ENCODE measurements at places on chromosomes 1 and 21.

GRCh38 chr21:37237764-37238163, 29.4 kb downstream of the VPS26C start:
- no peak for DNase-seq

DNA sequence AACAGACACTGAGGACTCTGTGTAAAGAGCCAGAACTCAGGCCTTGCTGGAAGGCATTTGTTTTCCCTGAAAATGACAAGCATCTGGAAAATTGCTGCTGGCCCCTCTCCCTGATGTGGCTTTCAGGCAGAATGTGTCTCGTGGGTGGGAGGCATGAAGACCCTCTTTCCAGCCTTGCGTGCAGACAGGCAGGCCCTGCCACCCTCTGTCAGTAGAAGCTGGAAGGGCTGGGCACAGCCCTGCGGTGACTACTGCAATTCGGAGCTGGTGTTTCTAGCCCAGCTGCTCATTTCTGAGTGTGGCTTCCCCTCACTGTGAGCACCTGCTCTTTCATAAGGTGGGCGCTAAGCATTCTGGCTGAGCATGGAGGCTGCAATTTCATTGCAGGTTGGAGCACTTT, 349.9 kb downstream of the PTPRU start:
- DNase-seq = no peak

DNA sequence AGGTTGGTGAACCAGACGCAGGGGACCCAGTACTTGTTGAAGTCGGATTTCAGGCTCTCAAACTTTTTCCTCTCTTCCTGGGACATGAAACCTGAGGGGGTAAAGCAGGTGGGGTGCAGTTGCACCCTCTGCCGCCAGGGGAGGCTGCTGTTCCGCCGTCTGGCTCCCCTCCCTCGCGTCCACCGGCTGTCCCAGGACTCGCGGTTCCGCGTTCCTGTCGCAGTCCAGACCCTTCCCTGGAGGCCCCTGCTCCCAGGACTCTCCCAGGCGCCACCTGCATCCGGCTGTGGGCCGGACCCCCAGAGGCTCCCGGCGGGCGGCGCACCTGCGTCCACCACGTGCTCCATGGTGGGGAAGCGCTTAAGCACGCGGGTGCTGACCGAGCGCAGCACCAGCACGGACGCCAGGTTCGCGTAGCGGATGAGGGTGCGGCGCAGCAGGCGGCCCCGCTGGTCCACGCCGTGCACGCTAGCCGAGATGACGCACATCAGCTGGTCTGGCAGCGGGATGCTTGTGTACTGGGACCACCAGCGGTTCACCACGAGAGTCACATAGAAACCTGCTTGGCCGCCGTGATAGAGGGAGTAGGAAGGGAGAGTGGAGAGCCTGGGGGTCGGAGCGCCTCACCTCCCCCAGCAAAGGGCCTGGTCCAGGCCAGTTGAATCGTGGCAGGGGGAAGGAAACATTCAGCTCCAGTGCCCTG, 1.7 kb downstream of the BEST4 start:
- DNase-seq = no peak

DNA sequence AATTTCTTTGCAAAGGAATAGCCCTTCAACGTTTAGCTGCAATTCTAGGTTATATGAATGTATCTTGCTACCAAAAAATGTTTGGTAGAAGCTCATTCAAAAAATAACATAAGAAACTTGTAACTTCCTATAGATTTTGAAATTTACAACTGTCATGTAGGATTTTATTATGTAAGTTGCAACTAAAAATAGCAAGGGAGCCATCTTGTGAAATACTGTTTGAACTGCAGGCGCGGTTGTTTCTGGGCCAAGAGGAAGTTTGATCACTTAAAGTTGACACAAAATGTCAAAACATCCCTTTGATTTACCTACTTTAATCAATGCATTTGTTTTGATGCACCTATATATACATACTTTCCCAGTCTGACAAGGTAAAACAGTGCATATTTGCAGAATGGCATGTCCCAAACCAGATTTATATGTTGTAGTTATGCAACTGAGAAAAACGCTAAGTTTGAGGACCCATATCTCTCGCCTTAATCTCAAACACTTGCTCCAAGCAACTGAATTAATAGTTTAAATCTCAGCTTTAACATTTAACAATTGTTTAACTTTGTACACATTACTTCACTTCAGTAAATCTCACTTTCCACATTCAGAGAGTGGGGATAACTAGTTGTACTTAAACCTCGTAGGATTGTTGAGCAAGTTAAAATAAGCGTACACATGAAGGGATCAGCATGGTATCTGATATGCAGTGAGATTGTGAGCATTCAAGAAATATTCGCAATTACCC, 63.9 kb downstream of the KCNK2 start:
- DNase-seq = no peak

GRCh38 chr1:199046618-199047017, 407.8 kb downstream of the PTPRC start:
- no peak for DNase-seq

GRCh38 chr1:162028726-162029125, 5.1 kb upstream of the OLFML2B start:
- no peak for DNase-seq

GRCh38 chr1:168439456-168440375, 104.1 kb downstream of the XCL2 start:
- DNase-seq = peak; percentile 79

DNA sequence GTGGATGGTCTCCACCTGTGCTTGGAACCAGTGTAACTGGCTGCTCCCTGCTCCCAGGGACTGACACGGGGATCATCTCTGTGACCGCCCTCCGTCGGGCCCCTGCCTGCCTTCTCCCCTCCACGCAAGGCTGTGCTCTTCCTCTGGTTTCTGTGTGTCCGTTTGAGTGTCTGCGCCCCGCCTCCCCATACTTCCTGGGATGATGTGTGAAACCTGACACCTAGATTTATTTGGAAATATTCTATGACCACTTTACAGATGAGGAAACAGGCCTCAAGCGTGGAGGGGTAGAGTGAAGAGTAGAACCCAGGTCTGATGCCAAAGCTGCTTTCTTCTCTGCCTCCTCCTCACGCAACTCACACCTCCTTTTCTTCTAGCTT, 24.3 kb downstream of the LDLRAP1 start:
- no peak for DNase-seq
